Cardiac muscle cell (in vitro differentiated cells and primary cell): ENCODE measurements at places on chromosomes 1 and 21. TPM values are rescaled to one million over a fixed set of nuclear protein-coding genes. Genes with fewer than 3 reads are reported as not detected.

- DNase-seq, result peak; percentile 59
- no peak overlapping the region for H3K4me3 ChIP-seq
- H3K36me3 ChIP-seq, result no peaks in the 10 kb centered on the region
- no peaks in the 10 kb centered on the region for H3K27me3 ChIP-seq
Measured at GRCh38 chr1:19825298-19825697, 10.2 kb upstream of the RNF186 start.

DNA sequence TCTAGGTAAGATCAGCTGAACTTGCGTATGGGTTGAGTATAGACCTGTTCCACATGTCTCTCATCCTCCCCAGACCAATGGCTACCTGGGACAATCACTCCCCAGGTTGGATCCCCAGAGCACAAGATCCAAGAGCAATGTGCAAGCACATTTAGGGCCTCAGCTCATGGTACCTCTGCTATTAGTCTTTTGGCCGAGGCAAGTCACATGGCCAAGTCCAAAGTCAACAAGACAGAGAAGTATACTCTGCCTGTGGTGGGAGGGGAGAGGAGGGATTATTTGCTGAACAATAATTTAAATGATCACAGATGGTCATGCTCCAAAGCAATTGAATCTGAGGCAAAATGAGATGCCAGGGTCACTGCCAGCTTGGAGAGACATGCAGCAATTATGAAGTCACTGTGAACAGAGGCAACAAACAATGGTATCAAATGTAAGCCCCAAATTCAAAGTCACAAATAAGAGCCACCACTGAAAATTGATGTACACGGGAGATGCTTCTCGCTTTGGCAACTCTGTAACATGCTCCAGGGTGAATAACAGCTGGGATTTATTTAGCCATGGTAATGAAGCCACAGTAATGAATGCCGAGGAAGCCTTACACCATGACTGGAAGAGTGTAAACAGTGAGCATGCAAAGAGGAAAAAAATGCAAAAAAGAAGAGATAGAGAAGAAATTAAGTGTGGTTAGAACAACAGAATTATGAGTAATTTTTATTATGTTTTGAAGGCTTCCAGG is 149.1 kb downstream of the ZNF281 start:
- no peaks in the 10 kb centered on the region for H3K27me3 ChIP-seq
- H3K4me1 ChIP-seq, result no peaks in the 10 kb centered on the region
- no peak for DNase-seq
- H3K4me3 ChIP-seq, result no peak overlapping the region
- no peaks in the 10 kb centered on the region for H3K36me3 ChIP-seq

- H3K27me3 ChIP-seq, result peaks cover 46% of the 10 kb centered on the region
- no peak for DNase-seq
- no peaks in the 10 kb centered on the region for H3K4me1 ChIP-seq
- no peaks in the 10 kb centered on the region for H3K36me3 ChIP-seq
- H3K27ac ChIP-seq, result no peak overlapping the region
- no peak overlapping the region for H3K4me3 ChIP-seq
Measured at GRCh38 chr1:22600071-22600816, 36.2 kb upstream of the C1QA start.

DNA sequence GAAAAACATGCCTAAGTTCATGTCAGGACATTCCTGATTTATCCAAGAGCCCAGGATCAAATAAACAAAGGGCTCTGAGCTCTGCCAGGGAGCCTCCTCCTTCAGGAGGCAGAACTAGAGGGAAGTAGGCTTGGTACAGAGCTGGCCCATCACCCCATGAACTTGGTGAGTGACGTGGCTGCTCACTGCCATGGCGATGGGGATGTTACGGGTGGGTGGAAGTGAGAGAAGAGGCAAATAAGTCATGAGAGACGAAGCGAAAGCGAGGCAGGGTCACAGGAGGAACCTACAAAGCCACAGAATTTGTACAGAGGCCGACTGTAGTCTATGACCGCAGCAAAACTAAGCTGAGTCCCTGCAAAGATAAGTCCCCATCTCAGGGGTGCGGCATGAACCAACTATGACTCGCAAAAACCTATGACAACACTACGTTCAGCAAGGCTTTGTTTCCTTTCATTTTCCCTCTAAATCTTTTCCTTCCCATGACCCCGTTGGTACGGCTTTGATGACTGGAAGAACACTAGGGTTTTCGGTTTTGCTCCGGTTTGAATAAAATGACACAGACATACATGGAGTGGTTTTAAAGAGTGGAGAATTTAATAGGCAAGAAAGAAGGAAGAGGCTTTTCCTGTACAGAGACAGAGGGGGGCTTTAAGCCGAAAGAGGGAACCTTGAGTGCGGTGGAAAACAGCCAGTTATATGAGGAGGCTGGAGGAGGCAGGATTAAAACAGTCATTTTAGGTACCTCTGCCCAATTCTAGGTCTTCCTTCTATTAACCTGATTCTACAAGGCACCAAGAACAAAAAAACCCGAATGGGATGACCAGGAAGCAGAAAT is 74.1 kb downstream of the CD46 start:
- H3K27me3 ChIP-seq, result no peaks in the 10 kb centered on the region
- H3K4me3 ChIP-seq, result no peak overlapping the region
- peak; percentile 36 for DNase-seq
- no peak overlapping the region for H3K27ac ChIP-seq
- no peaks in the 10 kb centered on the region for H3K36me3 ChIP-seq

- peaks cover 9% of the 10 kb centered on the region for H3K27me3 ChIP-seq
- H3K4me1 ChIP-seq, result peaks cover 7% of the 10 kb centered on the region
- no peaks in the 10 kb centered on the region for H3K36me3 ChIP-seq
- no peak overlapping the region for H3K4me3 ChIP-seq
- peak; percentile 5 for DNase-seq
- no peak overlapping the region for H3K27ac ChIP-seq
Measured at GRCh38 chr1:3712573-3713535, 39.4 kb upstream of the CCDC27 start.

DNA sequence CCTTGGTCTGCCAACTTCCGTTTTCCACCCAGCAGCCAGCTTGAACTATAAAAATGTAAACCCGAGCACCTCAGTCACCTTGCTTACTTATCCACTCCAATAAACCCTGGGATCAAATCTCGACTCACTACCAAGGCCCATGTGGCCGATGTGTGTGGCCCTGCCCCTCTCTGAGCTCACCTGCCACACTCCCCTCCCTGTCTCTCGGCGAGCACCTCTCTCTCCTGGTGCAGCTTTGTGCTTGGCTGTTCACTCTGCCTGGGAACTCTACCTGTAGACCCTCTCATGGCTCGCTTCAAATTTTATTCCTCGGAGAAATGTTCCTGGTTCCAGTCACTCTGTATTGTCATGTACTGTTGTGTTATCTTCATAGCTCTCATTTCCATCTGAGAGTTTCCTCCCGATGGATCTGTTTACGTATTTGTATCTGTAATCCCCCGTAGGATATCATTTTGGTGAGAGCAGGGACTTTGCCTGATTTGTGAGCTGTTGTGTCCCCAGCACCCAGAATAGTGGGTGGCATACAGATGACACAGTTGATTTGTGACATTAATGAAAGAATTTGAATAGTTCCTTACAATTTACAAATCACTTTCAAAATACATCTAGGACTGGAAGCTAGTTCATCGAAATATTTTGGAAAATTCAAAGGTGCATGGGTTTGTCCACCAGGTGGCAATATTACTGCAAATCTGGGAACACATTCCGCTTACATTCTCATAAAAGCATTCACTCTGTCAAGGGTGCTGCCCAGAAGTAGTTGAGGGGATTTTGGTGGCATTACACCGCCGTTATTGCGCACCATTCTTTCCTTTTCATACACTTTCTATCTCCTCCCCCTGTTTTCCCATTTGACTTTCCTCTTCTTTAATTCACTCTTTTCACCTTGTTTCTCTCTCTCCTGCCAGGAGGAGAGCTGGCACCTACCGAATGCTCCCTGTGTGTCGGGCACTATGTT is 95.3 kb downstream of the ABCA4 start:
- H3K36me3 ChIP-seq, result no peaks in the 10 kb centered on the region
- DNase-seq, result peak; percentile 87
- no peak overlapping the region for H3K27ac ChIP-seq
- no peak overlapping the region for H3K4me3 ChIP-seq
- H3K27me3 ChIP-seq, result no peaks in the 10 kb centered on the region
- H3K4me1 ChIP-seq, result no peaks in the 10 kb centered on the region

DNA sequence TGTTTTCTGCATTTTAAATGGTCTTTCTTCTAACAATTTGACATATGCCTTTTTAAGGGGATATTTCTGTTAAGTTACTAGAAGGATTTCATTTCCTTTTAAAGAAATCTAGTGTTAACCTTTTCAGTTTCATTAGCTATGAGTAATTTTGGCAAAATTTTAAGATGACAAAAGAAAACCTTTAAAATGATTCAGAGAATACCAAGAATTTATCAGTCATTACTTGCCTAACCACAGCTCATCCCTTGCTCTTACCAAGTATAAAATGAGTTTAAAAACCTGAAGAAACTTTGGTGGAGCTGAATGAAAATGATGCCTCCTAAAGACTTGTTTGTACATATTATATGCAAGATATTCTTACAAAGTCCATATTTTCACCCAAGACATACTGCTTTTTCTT is 101.7 kb downstream of the NEK7 start:
- peaks cover 11% of the 10 kb centered on the region for H3K4me1 ChIP-seq
- H3K27ac ChIP-seq, result no peak overlapping the region
- H3K4me3 ChIP-seq, result no peak overlapping the region
- DNase-seq, result peak; percentile 65

- no peaks in the 10 kb centered on the region for H3K27me3 ChIP-seq
- DNase-seq, result no peak
- H3K36me3 ChIP-seq, result peaks cover 14% of the 10 kb centered on the region
Measured at GRCh38 chr1:186146974-186147373, 228.1 kb downstream of the TPR start.

DNA sequence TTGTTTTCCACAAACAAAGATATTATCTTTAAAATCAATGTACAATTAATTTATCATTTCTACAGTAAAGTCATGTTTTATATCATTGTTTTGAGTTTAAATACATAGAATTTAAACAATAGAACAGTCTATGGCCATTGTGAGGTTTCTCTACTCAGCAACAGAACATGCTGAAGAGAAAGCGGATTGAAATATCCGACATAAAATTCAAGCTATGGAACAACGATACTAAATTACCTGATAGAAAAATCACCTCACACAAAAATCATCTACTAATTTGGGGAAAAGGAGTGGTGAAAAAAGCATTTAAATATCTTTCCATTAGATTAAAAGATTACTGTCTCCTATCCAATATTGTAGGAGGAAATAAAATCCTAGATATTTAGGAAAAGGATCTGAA is 12.6 kb downstream of the CDKN2C start:
- H3K4me1 ChIP-seq, result no peaks in the 10 kb centered on the region
- no peak overlapping the region for H3K4me3 ChIP-seq
- no peak for DNase-seq
- H3K27ac ChIP-seq, result no peak overlapping the region

DNA sequence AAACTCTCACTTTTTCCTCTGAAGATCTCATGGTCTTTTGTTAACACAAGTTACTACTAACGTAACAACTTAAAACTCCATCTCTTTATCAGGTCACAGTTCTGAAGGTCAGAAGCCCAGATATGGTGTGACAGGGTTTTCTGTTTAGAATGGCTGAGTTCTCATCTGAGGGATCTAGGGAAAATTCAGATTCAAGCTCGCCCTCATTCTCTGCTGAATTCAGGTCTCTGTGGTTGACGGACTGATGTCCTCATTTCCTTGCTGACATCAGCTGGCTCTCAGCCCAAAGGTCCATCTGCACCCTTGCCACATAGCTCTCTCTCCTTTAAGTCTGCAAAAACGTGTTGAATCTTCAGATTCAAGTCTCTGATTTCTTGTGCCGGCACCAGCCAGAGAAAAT is 6.1 kb upstream of the NTPCR start:
- H3K4me3 ChIP-seq, result no peak overlapping the region
- DNase-seq, result no peak
- no peak overlapping the region for H3K27ac ChIP-seq
- H3K4me1 ChIP-seq, result peaks cover 20% of the 10 kb centered on the region

DNA sequence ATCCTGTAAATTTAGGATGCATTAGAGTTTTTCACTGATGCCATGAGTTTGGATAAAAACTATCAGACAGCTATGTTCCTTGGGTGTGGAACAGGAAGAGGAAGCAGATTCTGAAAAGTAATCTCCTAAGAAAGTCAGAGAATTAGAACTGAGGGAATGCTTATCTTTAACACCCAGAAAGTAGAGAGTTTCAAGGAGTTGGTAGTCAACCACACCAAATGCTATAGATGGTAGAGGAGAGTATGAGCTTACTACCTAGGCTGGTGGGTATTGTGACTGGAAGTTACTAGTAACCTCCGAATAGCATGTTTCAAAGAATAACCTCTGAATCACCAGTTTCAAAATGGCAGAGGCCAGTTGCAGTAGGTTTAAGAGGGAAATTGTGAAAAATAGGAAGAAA is 288.0 kb downstream of the HMCN1 start:
- H3K36me3 ChIP-seq, result peaks cover 15% of the 10 kb centered on the region
- no peak overlapping the region for H3K4me3 ChIP-seq
- no peaks in the 10 kb centered on the region for H3K27me3 ChIP-seq
- H3K4me1 ChIP-seq, result no peaks in the 10 kb centered on the region
- DNase-seq, result no peak

DNA sequence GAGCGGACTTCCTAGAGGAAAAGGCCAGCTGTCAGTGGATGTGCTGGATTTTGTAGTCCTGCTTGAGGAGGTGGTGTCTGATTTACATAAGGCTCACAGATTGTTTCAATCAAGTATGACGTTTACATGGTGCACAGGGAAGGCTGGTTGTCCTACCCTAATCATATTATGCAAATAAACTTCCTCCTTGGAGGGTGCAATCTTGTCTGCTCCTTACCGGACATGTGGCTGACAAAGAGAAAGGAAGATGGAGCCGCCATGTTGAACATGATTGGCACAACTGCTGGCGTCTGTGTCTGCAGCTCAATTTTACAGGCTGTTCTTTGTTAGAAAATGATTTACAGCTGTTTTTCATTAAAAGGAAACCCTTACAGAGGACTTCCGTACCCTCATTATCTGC is 1656.1 kb downstream of the KCNT2 start:
- no peaks in the 10 kb centered on the region for H3K4me1 ChIP-seq
- no peaks in the 10 kb centered on the region for H3K27me3 ChIP-seq
- no peak overlapping the region for H3K27ac ChIP-seq
- H3K4me3 ChIP-seq, result no peak overlapping the region
- H3K36me3 ChIP-seq, result no peaks in the 10 kb centered on the region
- no peak for DNase-seq

DNA sequence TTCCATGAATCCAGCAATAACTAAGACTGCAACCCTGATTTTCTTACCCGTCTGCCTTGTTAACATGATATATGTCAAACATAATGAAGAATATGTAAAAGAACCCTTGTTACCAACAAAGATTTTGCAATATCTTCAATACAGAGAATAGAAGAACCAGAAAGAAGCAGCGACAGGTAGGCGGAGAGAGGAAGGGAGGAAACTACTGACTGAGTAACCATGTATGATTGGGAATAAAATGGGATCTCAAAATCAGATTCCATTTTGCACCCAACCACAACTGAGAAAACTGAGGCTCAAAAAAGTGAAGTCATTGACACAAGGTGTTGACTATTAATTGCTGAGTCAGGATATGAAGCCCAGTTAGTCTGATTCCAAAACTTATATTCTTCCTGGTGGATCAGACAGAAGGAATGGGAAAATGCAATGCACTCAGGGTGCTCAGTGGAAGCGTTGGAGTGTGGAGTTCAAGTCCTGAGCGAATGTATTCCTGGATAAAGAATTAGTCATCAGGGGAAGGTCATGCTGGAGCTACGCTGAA is 293.3 kb upstream of the GREM2 start:
- no peaks in the 10 kb centered on the region for H3K4me1 ChIP-seq
- DNase-seq, result no peak
- no peak overlapping the region for H3K27ac ChIP-seq
- no peak overlapping the region for H3K4me3 ChIP-seq
- H3K27me3 ChIP-seq, result no peaks in the 10 kb centered on the region

The RGS16 gene
- polyA plus RNA-seq, result 0.93 and 2.0 TPM in 2 replicates

The STUM gene
- 0.71 and 4.8 TPM in 2 replicates for polyA plus RNA-seq

The RYR2 gene
- 29.8 and 34.4 TPM in 2 replicates for polyA plus RNA-seq

The KISS1 gene
- polyA plus RNA-seq, result 0.21 TPM in 1 of 2 replicates, not detected in the other

The PTGER3 gene
- 1.5 and 2.6 TPM in 2 replicates for polyA plus RNA-seq
